Articular chondrocyte of knee joint (primary cell): ENCODE measurements at places on chromosomes 2 and 18. TPM values are rescaled to one million over a fixed set of nuclear protein-coding genes. Genes with fewer than 3 reads are reported as not detected.

SLC23A3 gene
- 1.8 and 2.2 TPM in 2 replicates for total RNA-seq

ACADL gene
- total RNA-seq = 0.65 and 1.2 TPM in 2 replicates

SFXN5 gene
- 16.6 and 17.8 TPM in 2 replicates for total RNA-seq

MEP1B gene
- total RNA-seq = not detected in 2 replicates

LMAN2L gene
- 16.9 and 17.1 TPM in 2 replicates for total RNA-seq

SPDYA gene
- total RNA-seq = 0.86 and 1.3 TPM in 2 replicates

CLEC4F gene
- not detected in 2 replicates for total RNA-seq

CPO gene
- total RNA-seq = 0.32 TPM in 1 of 2 replicates, not detected in the other

NABP1 gene
- total RNA-seq = 69.5 and 95.4 TPM in 2 replicates

CNGA3 gene
- 0.43 TPM in 1 of 2 replicates, not detected in the other for total RNA-seq

CCDC150 gene
- 4.3 and 5.4 TPM in 2 replicates for total RNA-seq

TUBA3E gene
- total RNA-seq = not detected in 2 replicates

TBR1 gene
- total RNA-seq = under 0.01 and 0.11 TPM in 2 replicates

ADRA2B gene
- total RNA-seq = under 0.01 TPM in 1 of 2 replicates, not detected in the other

SLC40A1 gene
- 21.6 and 25.7 TPM in 2 replicates for total RNA-seq

IDH1 gene
- 197 and 222 TPM in 2 replicates for total RNA-seq

EPHA4 gene
- 24.6 and 36.0 TPM in 2 replicates for total RNA-seq

MOGAT1 gene
- not detected in 2 replicates for total RNA-seq

CYP27C1 gene
- 2.4 and 3.1 TPM in 2 replicates for total RNA-seq

TTC39C gene
- total RNA-seq = 29.0 and 31.5 TPM in 2 replicates

BOLL gene
- not detected in 2 replicates for total RNA-seq
